ENCODE measurements at places on chromosomes 7 and 10.

- DNase-seq, result peak; percentile 6
These were observed 174.7 kb downstream of the HERPUD2 start for GRCh38 chr7:35519971-35520809.

GRCh38 chr7:1056785-1057410 is 12.6 kb downstream of the GPR146 start:
- no peak for DNase-seq

DNA sequence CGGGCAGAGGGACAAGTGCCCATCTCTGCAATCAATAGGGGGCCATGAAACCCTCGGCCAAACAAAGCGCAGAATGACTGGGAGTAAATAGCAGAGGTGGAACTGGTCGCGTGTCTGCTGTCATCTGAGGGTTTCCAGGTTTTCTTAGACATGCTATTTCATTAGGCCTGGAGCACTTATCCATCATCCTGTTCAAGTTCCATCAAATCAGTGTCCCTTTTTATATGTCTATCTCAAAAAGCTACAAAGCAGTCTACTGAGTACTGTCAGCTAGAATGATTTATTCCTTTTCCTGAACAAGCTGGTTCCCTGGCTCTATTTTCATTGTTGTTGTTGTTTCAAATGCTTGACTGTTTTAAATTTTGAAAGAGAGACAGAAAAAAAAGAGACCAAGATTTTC is 590.5 kb downstream of the PARD3 start:
- DNase-seq, result no peak

DNA sequence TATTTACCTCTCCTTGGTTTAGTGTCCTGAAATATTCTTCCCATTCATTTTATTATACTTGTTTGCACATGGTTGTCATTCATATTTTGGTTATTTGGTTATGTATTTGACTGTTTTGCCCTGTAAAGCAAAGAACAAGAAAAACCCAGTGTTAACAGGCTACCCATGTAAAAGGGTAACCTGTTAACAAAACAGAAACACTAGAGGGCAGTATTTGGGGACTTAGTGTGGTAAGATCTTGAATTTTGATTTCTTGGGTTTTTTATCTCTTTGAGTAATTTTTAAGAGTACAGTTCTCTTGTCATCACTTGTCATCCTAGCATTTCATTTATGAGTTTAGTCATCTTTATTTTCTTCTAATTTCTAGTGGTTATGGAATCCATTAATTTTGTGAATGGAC is 51.3 kb downstream of the POLL start:
- DNase-seq, result no peak

- no peak for DNase-seq
These were observed 898.5 kb upstream of the KCND2 start for GRCh38 chr7:119374436-119374835.

- DNase-seq, result no peak
These were observed 73.7 kb downstream of the EVX1 start for GRCh38 chr7:27316311-27316710.

DNA sequence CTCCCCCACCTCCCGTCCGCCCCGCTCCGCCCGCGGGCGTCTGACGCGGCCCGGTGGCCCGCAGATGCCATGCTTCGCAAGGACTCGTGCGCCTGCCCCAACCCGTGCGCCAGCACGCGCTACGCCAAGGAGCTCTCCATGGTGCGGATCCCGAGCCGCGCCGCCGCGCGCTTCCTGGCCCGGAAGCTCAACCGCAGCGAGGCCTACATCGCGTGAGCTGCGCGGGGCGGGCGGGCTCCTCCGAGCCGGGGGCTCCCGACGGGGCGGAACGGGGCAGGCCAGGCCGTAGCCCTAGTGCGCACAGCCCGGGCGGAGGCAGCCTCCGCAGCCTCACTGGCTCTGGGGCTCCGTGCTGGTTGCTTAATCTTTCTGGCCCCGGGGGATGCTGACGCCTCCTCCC is 2.8 kb downstream of the ASIC3 start:
- peak; percentile 40 for DNase-seq

GRCh38 chr10:73627300-73627699 is 14.0 kb downstream of the MYOZ1 start:
- no peak for DNase-seq

DNA sequence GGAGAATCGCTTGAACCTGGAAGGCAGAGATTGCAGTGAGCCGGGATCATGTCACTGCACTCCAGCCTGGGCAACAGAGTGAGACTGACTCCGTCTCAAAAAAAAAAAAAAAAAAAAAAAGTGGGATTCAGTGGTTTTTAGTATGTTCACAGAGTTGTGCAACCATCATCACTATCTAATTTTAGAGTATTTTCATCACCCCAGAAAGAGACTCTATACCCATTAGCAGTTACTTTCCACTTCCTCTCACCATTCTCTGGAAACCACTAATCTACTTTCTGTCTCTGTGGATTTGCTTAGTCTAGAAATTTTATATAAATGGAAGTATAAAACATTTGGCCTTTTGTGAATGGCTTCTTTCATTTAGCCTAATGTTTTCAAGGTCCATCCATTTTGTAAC is 113.4 kb downstream of the ST7 start:
- no peak for DNase-seq

- no peak for DNase-seq
These were observed 165.0 kb downstream of the CHN2 start for GRCh38 chr7:29359482-29360093.

DNA sequence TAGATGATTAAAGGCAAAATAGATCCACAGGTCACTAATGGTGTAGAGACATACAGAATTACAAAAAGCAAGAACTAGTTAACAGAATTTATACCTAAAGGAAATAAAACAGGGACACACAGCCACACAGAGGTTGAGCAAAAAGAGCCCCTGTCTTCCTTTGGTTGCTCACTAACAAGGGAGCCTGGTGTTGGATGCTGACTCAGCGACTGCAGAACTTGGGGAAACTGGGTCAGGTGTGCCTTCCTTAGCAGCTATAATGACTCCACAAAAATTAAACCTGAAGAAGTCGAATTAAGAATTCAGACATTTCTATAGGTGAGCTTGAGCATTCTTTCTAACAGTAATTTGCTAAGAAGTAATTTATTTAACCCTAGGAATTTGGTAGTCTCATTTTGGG is 15.0 kb downstream of the POM121L12 start:
- DNase-seq, result no peak

GRCh38 chr10:26637521-26638275 is 59.8 kb upstream of the PDSS1 start:
- DNase-seq, result no peak

DNA sequence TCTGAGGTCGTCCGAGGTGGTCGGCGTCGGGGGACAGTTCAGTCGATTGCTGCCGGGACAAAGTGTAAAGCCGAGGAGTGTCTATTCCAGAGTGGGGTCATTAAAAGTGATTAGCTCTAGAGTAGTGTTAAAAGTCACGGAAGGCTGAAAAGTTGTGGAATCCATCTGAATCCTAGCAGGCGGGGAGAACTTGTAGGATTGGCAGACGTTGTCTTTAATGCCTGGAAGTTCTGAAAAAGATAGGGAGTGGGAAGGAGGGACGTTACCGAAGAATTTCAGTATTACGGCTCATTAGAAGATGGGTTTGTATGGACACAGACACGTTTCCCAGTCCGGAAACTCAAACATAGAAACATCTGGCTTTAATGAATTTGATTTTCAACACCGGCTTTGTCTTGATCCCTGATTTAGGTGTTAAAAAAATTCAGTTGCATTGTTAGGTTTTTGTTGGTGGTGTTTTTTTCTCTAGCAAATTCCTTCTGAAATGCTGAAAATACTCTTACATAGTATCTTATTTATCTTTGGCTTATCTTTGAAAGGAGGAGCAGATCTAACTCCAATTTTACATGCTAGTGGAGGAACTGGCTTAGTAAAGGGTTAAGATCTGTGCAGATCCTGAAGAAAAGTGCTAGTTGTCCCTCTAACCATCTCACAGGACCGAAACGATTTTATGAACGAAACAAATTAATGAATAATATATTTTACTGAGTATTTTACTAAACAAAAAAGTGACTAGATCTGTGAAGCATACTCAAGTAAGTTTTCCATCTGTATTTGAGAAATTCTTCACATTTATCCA is 900 bp downstream of the MKLN1 start:
- no peak for DNase-seq

GRCh38 chr7:27952456-27953285 is 212.7 kb downstream of the TAX1BP1 start:
- DNase-seq, result no peak

GRCh38 chr7:17477182-17477581 is 178.7 kb downstream of the AHR start:
- no peak for DNase-seq

- DNase-seq, result no peak
These were observed 431.6 kb upstream of the GALNT17 start for GRCh38 chr7:70700055-70700940.

- DNase-seq, result no peak
These were observed 568 bp upstream of the MEOX2 start for GRCh38 chr7:15686957-15687545.

GRCh38 chr7:66206119-66206933 is 1.2 kb downstream of the TPST1 start:
- no peak for DNase-seq

DNA sequence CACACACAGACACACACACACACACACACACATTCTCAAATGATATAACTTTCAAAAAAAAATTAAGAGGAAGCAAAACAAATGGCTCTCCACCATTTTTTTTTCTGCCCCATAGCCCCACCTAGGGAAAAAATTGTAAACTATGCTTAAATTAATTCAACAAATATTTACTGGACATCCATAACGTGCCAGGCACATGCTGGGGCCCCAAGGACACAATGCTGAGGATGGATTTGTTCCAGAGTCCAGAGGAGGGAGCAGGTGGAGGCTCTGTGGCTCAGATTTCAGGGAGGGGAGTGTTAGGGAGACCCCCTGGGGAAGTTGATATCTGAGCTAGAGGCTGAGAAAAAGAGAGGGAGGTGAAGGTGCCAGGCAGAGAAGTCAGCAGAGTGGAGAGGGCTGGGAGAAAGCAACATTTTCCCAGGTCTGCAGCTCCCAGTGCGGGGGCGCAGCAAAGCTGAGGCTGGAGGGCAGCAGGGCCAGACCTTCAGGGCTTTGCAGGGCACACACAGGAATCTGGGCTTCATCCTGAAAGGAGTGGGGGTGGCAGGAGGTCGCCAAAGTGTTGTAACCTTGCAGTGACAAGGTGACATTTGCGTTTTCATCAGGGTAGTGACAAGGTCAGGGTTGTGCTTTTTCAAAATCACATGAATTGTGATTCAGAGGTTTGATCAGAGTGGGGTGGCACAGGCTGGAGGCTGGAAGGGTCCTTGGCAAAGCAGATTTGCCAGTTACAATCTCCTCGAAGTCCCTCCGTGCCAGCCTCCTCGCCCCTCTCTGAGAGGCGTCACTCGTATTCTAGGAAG is 261.6 kb downstream of the WDR11 start:
- DNase-seq, result no peak

DNA sequence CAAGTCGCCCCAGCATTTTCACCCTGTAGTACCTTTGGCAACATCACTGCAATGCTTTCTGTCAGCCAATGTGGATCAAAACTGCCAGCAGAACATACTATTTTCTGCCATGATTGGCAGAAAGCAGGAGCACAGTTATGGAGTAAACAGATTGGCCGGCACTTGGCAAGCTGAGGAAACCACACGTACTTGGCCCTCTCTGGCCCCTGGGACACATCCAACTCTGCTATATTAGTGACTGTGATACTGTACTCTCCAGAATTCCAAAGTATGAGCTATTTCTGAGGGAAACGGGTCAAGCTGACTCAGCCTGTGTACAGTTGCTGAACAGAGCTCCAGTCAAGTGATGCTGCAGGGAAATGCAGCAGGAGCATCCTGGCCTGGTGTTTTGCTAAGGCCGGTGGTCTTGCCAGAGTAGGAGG is 39.8 kb upstream of the LANCL2 start:
- no peak for DNase-seq

DNA sequence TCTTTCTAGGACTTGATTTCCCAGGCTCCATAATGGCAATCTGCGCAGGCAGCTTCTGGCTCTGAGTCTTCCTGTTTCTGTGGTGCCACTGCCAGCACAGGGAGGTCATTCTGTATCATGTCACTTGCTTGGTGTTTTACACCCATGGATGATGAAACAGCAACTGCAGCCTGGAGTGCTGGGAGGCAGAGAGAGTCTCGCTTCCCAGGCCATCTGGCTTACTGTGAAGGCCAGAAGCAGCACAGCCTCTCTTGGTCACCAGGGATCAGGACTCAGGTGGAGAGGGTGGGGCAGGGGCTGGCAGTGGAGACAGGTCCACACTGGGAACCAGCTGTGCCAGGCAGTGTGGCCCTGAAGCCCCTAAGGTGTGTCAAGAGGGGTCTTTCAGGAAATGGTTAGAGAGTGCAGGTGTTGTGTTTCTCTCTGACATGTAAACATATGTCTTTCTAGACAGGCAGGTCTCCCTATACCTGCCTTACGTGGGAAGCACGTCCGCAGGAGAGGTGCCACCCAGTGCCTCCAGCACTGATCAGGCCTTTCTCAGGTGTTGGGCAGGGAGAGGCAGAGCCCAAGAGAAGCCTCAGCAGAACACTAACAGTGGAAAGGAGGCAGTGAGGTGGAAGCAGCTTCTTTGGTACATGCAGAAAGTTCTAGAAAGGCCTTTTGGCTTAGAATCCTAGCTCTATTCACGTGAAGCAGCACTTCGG is 71.4 kb downstream of the INSIG1 start:
- no peak for DNase-seq

DNA sequence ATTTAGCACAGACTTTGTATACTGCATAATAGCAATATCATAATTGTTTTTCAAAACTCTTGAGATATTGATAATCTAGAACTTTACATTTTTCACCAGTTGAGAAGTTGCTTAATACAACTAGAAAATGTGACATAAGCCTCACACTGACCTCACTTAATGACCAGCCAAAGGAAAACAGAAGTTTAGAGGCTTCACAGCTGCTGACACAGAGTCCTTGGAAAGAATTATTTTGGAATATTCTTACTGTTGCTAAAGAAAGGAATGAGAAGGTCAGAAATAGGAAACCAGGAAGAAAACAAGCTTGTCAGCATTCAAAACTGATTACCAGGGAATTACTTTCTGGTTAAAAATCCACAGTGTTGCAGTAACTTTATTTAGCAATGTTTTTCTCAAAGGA is 35.5 kb upstream of the WASL start:
- DNase-seq, result no peak

- DNase-seq, result no peak
These were observed 31.0 kb upstream of the MKI67 start for GRCh38 chr10:128156999-128157755.

GRCh38 chr7:96739167-96739566 is 29.5 kb upstream of the SEM1 start:
- DNase-seq, result no peak

GRCh38 chr7:33982425-33982786 is 77.1 kb downstream of the BMPER start:
- DNase-seq, result no peak
